Smooth muscle cell of trachea (primary cell): ENCODE measurements at places on chromosomes 4 and X. TPM values are rescaled to one million over a fixed set of nuclear protein-coding genes. Genes with fewer than 3 reads are reported as not detected.

The TCEANC gene
- 2.6 and 3.3 TPM in 2 replicates for total RNA-seq

The PABPC4L gene
- total RNA-seq = 0.17 and 0.58 TPM in 2 replicates

The ERCC6L gene
- 0.17 and 7.9 TPM in 2 replicates for total RNA-seq

The ADH1B gene
- total RNA-seq = 281 and 965 TPM in 2 replicates

The VBP1 gene
- total RNA-seq = 42.5 and 97.0 TPM in 2 replicates

The NHSL2 gene
- 16.7 and 19.8 TPM in 2 replicates for total RNA-seq

The SLITRK4 gene
- total RNA-seq = 0.33 and 0.87 TPM in 2 replicates

The OPRPN gene
- not detected in 2 replicates for total RNA-seq

The CTAG1B gene
- total RNA-seq = not detected in 2 replicates

The PIR gene
- total RNA-seq = 11.9 and 12.4 TPM in 2 replicates

The CBLL2 gene
- total RNA-seq = not detected in 2 replicates

The PRR32 gene
- total RNA-seq = not detected in 2 replicates

The MEPE gene
- total RNA-seq = not detected in 2 replicates

The PSAPL1 gene
- total RNA-seq = not detected in 2 replicates

The TXK gene
- under 0.01 and 0.17 TPM in 2 replicates for total RNA-seq

The TCEAL6 gene
- not detected in 2 replicates for total RNA-seq

The RS1 gene
- total RNA-seq = not detected in 2 replicates

The ADH1C gene
- total RNA-seq = 2.3 and 5.5 TPM in 2 replicates

The NXF3 gene
- not detected in 2 replicates for total RNA-seq

The FAM9B gene
- not detected in 2 replicates for total RNA-seq

The CXorf49B gene
- not detected in 2 replicates for total RNA-seq

The ATG4A gene
- 10.8 and 15.7 TPM in 2 replicates for total RNA-seq

The CNGA1 gene
- total RNA-seq = not detected in 2 replicates

The KLHL4 gene
- under 0.01 and 0.58 TPM in 2 replicates for total RNA-seq
